ENCODE measurements at places on chromosomes 12 and 14. TPM values are rescaled to one million over a fixed set of nuclear protein-coding genes. Genes with fewer than 3 reads are reported as not detected.

Gene GPR84
- total RNA-seq, result not detected

Gene TAS2R8
- total RNA-seq, result 0.24 TPM

Gene LHX5
- 0.41 TPM for total RNA-seq

Gene IAPP
- total RNA-seq, result not detected

Gene SIRT4
- total RNA-seq, result 4.5 TPM

Gene WNT5B
- total RNA-seq, result 10.1 TPM

Gene NUAK1
- total RNA-seq, result 7.6 TPM

Gene SLC17A8
- 1.2 TPM for total RNA-seq

Gene PZP
- total RNA-seq, result 0.24 TPM

Gene ZDHHC22
- 0.13 TPM for total RNA-seq

Gene SPATS2
- total RNA-seq, result 84.4 TPM

Gene FKBP3
- total RNA-seq, result 121 TPM

Gene PRH2
- not detected for total RNA-seq

Gene APOF
- not detected for total RNA-seq

Gene SCNN1A
- total RNA-seq, result 23.1 TPM

Gene RFLNA
- 20.8 TPM for total RNA-seq

Gene TSPAN19
- not detected for total RNA-seq

Gene RASAL1
- 0.36 TPM for total RNA-seq

Gene RHOJ
- 1.9 TPM for total RNA-seq

Gene PPP4R4
- total RNA-seq, result 13.5 TPM

Gene CAPZA3
- 0.36 TPM for total RNA-seq

Gene ACOT6
- total RNA-seq, result not detected

Gene FICD
- total RNA-seq, result 3.6 TPM

Gene P2RX2
- 0.19 TPM for total RNA-seq

Gene DYNC1H1
- total RNA-seq, result 501 TPM

Gene PRIMA1
- 4.0 TPM for total RNA-seq

Gene RNASE2
- not detected for total RNA-seq

Gene OTX2
- total RNA-seq, result 0.27 TPM

Gene HOXC10
- not detected for total RNA-seq

Gene KRT75
- total RNA-seq, result not detected

Gene NYNRIN
- total RNA-seq, result 38.3 TPM

Gene SCFD1
- total RNA-seq, result 97.6 TPM

Gene FGF6
- total RNA-seq, result not detected

Gene IL26
- not detected for total RNA-seq

Gene AHNAK2
- total RNA-seq, result 1.1 TPM

Gene AEBP2
- total RNA-seq, result 64.9 TPM

Gene CRADD
- total RNA-seq, result 11.7 TPM

Gene AKAP5
- 1.1 TPM for total RNA-seq

Gene VIPAS39
- 33.7 TPM for total RNA-seq

Gene DIO3
- total RNA-seq, result 3.4 TPM

Gene MANSC4
- 1.1 TPM for total RNA-seq

Gene SLC38A6
- total RNA-seq, result 14.4 TPM

Gene NELL2
- 6.1 TPM for total RNA-seq

Gene ADAMTS20
- total RNA-seq, result 0.33 TPM

Gene TAS2R20
- 3.8 TPM for total RNA-seq

Gene SMOC1
- 10.9 TPM for total RNA-seq

Gene EFS
- total RNA-seq, result 69.6 TPM

Gene MUCL1
- not detected for total RNA-seq

Gene RDH16
- total RNA-seq, result 0.98 TPM

Gene TEX52
- not detected for total RNA-seq

Gene AGAP2
- total RNA-seq, result 0.29 TPM

Gene LMNTD1
- not detected for total RNA-seq

Gene GDF11
- total RNA-seq, result 42.8 TPM
